Peyer's patch (tissue), 4 donors: ENCODE measurements at places on chromosomes 1 and 21. TPM values are rescaled to one million over a fixed set of nuclear protein-coding genes. Genes with fewer than 3 reads are reported as not detected.

The XCL2 gene
- total RNA-seq, result not detected

The POMGNT1 gene
- 48.9 TPM for total RNA-seq

The CLDN17 gene
- total RNA-seq, result not detected

GRCh38 chr1:238139713-238140112 lies 249.0 kb upstream of the ZP4 start:
- H3K27me3 ChIP-seq, result no peaks in the 10 kb centered on the region
- DNase-seq, result no peak
- no peaks in the 10 kb centered on the region for H3K36me3 ChIP-seq
- H3K27ac ChIP-seq, result no peak overlapping the region

GRCh38 chr1:110570901-110571300 lies 35.3 kb downstream of the KCNA2 start:
- no peak overlapping the region for H3K4me3 ChIP-seq
- DNase-seq, result no peak
- no peaks in the 10 kb centered on the region for H3K4me1 ChIP-seq
- H3K27ac ChIP-seq, result no peak overlapping the region
- H3K36me3 ChIP-seq, result no peaks in the 10 kb centered on the region

- H3K36me3 ChIP-seq, result no peaks in the 10 kb centered on the region
Observed at GRCh38 chr1:229230140-229230892, 40.6 kb upstream of the RAB4A start.
